ENCODE measurements at places on chromosomes 3 and 15.

DNA sequence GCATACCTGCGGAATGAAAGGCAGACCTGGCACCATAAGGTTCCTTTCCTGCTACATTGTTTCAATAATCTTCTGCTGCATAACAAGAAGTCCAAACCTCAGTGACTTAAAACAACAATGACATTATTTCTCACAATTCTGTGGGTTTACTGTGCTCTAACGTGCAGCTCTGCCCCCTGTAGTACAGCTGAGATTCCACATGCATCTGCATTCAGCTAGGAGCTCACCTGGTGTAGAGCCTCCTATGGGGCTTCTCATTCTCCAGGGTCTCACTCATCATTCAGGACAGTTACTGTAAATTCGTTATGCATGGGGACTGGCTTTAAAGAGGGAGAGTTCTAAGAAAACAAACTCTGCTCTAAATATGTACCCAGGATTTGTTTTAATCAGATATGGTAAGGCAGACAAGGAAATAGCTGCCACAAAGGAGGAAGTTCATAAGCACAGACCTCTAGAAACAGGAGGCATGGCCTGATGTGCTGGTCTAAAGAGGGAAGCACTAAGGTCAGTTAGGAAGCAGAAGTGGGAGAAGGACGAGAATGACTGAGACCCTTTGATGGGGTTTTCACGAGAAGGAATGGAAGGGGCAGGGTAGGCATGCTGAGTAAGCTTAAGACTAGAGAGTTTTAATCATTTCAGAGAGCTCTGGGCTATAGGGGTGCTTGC lies 347.0 kb downstream of the NEK10 start:
- DNase-seq: no peak

GRCh38 chr3:117616227-117616626 lies 906.6 kb downstream of the TUSC7 start:
- DNase-seq: no peak

DNA sequence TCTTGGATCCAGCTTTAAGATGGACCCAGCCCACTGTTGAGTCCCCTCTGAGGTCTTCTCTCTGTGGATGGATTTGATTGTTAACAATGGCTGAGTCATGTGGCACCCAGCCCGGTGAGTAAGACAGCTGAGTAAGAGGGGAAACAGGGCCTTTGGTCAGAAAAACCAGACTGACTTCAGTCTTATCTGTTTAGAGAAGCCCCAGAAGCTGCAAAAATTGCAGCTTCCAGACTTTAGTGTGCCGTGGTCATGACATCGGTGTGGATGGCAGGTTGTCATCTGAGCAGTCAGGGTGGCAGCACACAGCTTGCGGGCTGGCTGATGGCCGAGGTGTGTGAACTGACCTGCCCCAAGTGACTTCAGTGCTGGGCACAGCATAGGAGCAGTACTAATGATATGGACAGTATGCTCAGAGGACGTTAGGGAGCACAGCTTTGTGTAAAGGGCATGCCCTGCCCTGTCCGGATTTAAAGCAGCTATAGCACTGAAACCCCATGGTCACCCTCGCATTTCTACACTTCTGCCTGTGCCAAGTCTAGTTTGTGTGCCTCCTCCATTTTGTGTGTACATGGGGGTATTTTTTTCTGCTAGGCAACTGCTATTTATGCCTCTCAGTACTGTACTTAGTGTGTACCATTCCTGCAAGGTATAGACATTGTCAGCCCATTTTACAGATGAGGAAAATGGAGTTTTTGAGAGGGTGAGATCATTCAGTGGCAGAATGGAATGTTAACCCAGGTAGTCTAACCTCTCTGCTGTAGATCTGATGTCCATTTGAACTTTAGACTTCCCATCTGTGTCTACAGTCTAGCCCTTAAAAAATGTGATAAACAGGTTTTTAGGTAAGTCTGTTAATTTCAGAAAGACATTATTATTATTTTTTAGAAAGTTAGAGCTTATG lies 44.4 kb downstream of the FLNB start:
- DNase-seq: peak; percentile 99

- no peak for DNase-seq
These were observed 18.4 kb upstream of the MITF start for GRCh38 chr3:69720824-69721223.

DNA sequence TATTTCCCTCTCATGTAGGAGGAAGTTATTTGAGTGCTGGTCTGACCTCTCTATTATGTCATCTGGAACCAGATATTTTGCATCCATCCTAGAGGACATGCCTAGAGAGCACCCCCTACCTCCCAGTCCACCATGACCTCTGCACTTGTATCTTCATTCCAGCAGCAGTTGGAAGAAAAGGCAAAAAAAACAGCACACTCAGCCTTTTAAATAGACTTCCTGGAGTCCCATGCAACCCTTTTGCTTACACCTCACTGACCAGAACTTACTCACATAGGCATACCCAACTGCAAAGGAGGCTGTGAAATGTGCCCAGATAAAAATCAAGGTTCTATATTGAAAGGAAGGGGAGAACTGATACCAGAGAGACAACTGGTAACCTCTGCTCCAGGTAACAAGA lies 92.3 kb upstream of the FHIT start:
- DNase-seq: no peak

DNA sequence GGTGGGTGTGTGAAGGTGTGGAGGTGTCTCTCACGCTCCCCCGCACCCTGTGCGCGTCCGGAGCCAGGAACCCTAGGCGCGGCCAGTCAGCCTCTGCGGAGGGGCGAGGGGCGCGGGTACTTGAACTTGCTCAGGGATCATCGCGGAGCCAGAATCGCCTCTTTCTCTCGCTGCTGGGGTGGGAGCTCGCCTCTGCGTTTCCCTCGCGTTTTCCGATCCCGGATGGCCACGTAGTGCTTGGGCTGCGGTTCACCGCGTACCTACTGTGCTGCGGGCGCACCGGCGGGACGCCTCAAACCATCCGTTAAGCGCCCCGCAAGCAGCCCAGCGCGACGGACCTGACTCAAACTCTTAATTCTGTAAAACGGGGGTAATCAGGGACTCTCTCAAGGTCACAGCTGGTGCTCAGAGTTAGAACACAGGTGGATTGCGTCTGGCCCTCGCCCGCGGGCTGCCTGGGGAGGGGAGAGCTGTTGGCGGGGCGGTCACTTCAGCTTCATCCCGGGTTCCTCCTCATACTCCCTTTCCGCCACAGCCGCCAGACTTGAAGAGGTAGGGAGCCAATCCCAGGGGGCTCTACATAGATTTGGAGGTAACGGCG lies 686 bp downstream of the MYRIP start:
- no peak for DNase-seq

All from iris pigment epithelial cell (primary cell).